GM12891 (cell line): ENCODE measurements at places on chromosomes 13 and 19.

- DNase-seq = no peak
These were observed 78.2 kb downstream of the GGACT start for GRCh38 chr13:100510208-100510957.

DNA sequence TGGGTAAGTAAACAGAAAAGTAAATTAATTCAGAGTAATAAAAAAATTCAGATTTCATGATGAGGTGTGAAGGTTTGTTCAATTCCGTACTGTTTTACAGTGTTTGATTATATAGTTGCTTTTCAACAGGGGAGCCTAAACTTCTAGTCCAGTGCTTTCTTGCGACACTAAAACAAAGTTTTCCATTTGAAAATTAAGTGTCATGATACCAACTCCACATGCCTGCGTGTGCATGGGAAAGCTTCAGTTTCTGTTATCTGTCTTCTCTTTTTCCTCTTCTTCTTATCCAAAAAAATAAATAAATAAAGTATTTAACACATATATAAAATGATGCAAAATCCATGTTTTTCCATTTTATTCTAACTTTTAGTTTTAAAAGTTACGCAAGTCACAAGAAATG, 165.3 kb downstream of the DACH1 start:
- DNase-seq = no peak

GRCh38 chr13:98738213-98738612, 14.3 kb downstream of the SLC15A1 start:
- DNase-seq = no peak

DNA sequence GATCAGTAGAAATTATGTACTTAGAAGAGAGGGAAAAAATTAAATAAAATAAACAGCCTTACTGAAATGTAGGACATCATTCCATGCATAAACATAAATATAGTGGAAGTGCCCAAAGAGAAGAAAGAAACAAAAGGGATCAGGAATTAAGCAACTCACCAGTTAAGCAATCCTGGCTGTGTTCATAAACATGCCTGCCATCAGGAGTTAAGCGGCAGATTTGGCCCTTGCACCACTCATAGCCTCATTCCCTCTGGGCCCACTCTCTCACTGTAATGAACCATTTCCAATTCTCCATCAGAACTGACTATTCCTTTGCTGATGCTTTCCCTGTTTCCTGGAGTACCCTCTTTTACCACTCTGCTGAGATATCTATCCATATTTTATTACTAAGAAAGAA, 281.4 kb downstream of the LHFPL6 start:
- DNase-seq = no peak

DNA sequence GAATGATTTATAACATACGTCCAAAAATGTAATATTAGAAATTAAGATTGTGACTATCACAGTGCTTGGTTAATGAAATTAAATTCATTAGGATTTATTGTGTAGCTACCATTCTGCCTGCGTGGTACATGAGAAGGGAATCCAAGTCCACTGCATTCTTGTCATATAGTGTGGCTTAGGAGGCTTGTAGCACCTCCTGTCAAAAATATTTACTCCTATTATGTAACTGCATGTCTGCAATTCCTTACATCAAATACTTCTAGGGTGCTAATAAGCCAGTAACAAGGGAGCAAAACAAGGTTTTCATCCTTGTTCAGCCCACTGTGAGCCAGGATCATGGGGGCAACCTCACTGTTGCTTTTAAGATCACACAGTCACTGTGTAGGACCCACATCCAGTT, 199.0 kb downstream of the SLC7A1 start:
- no peak for DNase-seq

- no peak for DNase-seq
These were observed 159.9 kb downstream of the MZT1 start for GRCh38 chr13:72567566-72567965.

- DNase-seq = peak; percentile 58
These were observed 1.3 kb downstream of the SOX21 start for GRCh38 chr13:94710881-94711560.

DNA sequence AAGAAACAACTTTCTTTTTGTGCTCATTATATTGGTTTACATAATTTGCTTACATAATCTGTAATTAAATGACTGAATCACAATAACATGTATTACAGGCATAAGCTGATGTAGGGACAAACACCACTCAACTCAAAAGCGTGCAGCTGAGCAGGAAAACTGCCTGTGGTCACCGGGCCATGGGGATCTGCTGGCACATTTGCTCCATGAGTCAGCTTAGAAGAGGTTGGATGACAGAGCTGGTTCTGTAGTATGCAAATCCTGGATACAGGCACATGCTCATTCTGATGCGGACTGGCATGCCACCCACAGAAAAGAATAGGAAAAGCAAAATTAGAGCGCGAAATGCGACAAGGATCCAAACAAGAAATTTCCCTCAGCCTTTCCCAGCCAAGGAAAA, 128.6 kb downstream of the USP12 start:
- no peak for DNase-seq

DNA sequence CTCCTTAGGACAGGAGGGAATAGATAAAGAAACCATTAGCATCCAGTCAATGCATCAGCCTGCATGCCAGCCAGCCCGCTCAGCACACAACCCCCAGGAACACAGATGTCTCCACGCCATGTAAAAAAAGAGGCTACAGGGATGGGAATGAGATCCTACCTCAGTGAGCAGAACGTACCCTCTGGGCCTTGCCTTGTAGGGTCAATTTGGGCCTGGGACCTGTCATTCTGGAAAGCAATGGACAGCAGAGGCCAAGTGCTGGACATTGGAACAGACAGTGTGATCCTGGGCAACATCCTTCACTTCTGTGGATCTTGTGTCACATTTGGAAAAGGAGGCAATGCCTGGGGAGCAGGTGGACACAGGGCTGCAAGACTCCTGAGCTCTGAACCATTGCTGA, 26.0 kb downstream of the VSTM2B start:
- no peak for DNase-seq

DNA sequence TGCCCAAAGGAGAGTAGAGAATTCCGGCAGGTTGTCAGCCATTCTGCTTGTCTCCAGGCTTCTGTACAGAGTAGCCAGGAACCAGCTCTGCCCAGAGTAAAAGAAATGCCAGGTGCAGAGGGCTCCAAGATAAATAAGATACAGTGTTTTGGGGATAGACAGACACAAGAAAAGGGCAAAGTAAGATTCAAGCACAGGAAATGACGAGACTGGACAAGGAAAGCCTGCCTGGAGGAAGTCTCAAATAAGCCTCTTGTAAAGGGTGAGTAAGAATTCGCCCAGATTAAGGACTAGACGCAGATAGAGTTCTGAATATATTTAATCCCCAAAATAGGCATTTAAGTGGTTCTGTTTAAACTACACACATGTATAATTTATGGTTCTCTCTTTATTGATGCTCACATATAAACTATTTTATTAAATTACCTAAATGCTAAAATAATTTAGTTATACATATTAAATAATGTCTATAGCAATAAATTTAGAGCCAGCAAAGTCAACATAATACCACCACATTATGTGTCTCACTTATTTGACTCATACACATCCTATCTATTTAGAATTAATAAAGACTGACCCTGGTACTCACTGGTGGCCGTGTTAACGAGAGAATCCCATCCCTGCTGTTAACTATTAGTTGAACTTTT, 98.4 kb upstream of the RAP2A start:
- no peak for DNase-seq

DNA sequence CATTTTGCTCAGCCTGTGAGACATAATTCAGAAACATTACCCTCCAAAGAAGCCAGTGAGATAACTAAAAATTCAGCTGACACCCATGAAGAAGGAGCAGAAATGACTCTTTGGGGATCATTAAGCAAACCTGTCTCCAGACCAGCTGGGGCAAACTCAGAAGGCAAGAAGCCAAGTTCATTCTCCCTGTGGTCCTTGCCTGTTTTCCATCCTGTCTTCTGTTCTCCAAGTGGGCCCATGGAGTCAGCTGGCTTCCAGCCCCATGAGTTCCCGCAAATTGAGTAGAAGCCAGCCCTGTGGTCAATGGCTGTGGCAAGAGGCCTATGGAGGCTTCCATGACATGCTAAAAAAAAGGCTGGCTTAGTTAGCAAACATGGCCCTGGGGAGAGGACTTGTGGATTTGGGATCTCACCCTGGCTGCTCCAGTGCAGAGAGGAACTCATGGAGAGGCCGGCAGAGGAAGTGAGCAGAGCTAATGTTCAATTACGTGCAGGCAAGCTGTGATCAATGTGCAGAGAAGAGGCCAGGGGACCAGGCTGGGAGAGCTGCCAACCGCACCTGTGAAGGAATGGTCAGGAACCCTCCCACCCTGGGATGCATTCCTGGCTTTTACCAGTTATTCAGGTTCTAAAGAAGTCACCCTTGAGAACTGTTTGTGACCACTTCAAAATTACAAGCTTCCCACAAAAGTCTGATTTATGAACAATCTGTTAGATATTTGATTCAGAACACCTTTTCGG, 229.1 kb downstream of the TSHZ3 start:
- DNase-seq = no peak

GRCh38 chr19:4744451-4745174, 21.0 kb upstream of the DPP9 start:
- no peak for DNase-seq

GRCh38 chr13:94968040-94968756, 255.9 kb upstream of the SOX21 start:
- DNase-seq = no peak

DNA sequence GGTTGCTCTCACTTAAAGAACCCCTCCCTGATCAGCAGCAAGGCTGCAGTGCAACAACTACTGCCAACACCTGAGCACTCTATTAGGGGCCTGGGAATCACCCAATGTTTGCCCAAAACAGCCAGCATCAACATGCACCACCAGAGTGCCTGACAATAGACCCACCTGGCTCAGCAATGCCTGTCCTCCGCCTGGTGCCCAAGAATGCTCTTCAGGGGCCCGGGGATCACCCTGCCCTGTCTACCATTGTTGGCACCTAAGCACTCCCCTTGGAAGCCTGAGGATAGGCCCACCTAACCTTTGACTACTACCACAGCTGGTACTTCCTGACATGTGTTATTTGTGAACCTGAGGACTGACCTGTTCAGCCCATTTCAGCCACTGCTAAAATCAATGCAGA, 1363.1 kb upstream of the PRR20A start:
- no peak for DNase-seq

DNA sequence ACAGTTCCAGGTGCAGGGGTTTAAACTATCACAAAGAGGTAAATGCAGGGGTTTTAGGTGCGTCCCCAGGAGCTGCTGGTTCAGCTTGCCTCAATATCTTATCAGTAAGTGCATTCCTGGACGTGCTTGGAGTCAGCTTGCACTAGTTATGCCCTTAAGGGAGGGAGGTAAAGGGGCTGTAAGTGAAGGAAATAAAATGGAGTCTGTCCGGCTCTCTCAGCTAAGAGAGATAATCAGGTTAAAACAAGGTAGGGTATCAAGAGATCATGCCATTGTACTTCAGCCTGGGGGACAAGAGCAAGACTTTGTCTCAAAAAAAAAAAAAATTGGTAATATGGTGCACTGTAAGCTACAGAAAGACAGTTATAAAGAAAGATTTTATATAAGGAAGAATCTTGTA, 69.7 kb downstream of the ZNF100 start:
- DNase-seq = no peak

DNA sequence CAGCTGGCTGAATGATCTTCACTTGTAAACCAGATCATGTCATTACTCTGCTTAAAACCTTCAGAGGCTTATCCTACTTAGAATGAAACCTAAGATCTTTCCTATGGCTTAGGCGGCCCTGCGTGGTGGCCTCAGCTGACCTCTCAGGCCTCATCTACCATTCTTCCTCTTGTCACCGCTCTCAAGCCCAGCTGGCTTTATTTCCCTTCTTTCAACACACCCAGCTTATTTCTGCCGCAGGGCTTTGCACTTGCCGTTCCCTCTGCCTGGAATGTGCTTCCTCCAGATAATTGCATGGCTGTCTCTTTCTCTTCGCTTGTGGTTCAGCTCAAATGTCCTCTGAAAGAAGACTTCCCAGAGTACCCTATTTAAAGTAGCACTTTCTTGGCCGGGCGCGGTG, 3.6 kb upstream of the ASF1B start:
- DNase-seq = no peak

GRCh38 chr19:30223866-30224688, 148.1 kb upstream of the ZNF536 start:
- no peak for DNase-seq

GRCh38 chr13:28129911-28130693, 8.2 kb upstream of the PAN3 start:
- no peak for DNase-seq

GRCh38 chr19:15123900-15124299, 16.7 kb downstream of the SYDE1 start:
- DNase-seq = no peak

GRCh38 chr13:45162821-45163220, 38.0 kb downstream of the KCTD4 start:
- no peak for DNase-seq

- DNase-seq = peak; percentile 8
These were observed 7.8 kb upstream of the ZNF14 start for GRCh38 chr19:19740755-19741154.

- DNase-seq = no peak
These were observed 35.4 kb downstream of the DOCK9 start for GRCh38 chr13:98942485-98942884.

- DNase-seq = no peak
These were observed 69.0 kb downstream of the COL4A2 start for GRCh38 chr13:110376120-110376519.

DNA sequence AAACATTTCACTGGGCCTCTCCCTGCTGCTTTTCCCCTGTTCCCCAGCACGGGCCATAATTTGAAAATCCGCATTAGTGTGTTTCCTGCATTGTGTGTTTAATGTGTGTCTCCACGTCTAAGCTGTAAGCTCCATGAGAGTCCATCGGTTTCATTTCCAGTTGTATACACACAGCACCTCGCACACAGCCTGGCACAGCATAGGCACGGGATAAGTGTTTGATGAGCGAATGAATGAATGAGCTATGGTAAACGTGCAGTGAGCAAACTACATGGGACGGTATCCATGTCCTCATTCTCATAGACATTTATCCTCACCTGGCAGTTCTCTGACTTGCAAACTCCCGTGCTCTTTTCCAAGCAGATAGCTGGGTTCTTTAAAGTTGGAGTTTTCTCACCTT, 106.1 kb downstream of the RAB20 start:
- DNase-seq = no peak

DNA sequence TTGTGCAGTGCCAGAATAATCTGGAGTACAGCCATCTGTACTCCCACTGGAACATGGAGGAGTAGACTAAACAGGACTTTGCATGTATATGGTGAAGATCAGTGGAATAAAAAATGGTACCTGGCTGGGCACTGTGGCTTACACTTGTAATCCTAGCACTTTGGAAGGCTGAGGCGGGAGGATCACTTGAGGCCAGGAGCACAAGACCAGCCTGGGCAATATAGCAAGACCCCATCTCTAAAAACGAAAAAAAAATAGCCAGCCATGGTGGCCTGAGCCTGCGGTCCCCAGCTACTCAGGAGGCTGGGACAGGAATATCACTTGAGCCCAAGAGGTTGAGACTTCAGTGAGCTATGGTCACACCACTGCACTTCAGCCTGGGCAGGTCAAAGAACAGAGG, 20.0 kb downstream of the UBA2 start:
- DNase-seq = no peak
